ENCODE measurements at places on chromosomes 4 and X.

DNA sequence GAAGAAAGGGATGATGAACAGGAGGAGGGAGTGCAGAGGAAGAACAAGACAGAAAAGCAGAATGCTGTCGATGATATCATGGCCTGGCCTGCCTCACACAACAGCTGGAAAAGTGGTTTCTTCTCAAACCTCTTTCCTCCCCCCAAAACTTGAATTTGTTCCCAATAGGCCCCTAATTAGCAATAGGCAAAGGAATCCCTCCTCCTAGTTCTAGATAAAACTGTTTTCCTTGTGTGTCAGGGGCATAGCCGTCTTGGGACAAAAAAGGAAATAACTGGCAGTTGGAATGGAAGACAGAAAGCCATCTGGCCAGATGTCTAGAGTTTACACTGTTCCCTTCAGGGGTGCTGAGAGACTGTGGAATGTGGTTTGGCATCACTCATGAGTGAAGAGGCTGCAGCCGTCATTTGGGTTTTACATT is 177.8 kb upstream of the C1QTNF7 start:
- DNase-seq: no peak

DNA sequence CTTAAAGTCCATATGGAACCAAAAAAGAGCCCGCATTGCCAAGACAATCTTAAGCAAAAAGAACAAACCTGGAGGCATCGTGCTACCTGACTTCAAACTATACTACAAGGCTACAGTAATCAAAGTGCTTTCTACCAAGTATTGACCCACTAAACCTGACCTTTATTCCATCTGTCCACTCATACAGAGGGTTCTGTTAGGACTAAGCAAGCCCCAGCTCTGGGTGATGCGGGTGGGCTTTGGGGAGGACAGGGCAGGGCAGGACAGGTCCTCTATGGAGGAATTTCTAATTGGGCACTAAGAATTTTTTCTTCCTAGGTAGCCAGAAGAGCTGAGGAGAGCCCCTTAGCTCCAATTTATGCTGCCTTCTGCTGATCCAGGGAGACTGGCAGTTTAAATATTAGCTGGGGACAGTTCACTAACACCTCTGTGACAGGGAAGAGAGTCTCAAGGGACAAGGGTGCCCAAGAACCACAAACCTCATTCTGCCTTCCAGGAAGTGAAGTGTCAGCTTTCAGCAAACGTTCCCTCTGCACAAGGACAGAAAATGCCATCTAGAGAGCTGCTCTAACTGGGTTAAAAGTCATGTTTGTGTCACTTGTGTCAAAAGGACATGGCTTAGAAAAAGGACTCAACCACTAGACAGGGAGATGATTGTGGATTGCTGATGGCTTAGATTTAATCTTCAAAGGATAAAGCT is 143.2 kb downstream of the KIT start:
- DNase-seq: no peak

GRCh38 chr4:161256172-161256571 is 907.6 kb downstream of the FSTL5 start:
- DNase-seq: no peak

- no peak for DNase-seq
These were observed 527.6 kb upstream of the FAM47C start for GRCh38 chrX:36480441-36480990.

DNA sequence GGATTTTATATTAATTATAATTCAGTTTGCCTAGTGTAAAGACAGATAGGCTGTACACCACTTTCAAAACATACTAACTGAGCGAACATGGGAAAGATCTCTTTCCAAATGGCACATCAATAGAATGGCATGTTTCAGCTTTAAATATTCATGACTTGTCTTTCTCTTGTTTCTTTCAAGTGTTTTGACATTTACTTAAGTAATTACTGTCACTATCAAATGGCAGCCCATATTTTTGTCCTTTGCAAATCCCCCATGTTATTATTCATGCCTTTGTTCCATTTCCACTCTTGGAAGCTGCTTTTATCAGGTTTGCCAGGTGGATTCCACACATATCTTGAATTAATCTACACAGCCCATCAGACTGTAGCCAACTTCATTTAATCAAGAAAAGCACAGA is 89.2 kb upstream of the GLRA2 start:
- no peak for DNase-seq

GRCh38 chr4:156865451-156865850 is 106.1 kb downstream of the PDGFC start:
- no peak for DNase-seq

- DNase-seq: no peak
These were observed 2.7 kb upstream of the SORCS2 start for GRCh38 chr4:7189475-7190277.

DNA sequence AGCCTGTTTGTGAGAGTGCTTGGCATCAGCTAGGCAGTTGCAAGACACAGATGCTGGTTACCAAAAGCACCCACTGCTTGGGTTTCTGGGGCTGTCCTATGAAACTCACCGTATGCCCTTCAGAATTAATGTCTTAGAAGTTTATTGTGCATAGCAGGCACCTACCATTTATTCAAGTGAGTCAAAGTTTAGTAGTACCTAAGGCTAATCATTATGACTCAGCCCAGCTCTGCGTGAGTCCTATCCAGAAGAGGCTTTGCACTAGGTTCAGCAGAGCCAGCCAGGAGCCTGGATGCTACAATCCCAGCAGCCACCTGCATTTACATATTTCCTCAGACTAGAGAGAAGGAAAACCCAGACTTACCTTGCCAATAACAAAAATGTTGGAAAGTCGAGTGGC is 4.2 kb downstream of the RPS4X start:
- DNase-seq: no peak

- DNase-seq: no peak
These were observed 28.5 kb upstream of the RTL3 start for GRCh38 chrX:78687586-78687985.

GRCh38 chrX:45031830-45032378 is 158.9 kb downstream of the KDM6A start:
- no peak for DNase-seq

GRCh38 chr4:96983830-96984229 is 1143.9 kb downstream of the PDHA2 start:
- no peak for DNase-seq

DNA sequence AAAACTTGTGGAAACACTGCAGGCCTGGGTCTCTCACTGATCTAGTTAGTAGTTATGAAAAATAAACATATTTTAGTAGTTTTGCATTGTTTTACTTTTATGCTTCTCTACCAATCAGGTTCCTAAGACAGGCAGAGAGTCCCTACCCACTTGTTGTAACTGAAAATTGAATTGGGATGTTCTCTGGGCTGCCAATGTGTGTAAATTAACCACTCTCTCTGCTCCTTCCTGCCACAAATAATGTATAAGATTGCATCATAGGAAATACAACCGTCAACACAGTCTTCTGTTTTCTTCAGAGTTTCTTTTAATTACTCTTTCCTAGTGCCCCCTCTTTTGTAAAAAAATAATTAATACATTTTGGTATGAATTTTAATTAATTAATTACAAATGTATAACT is 677.3 kb downstream of the FSTL5 start:
- no peak for DNase-seq

GRCh38 chrX:124829930-124830329 is 483.6 kb downstream of the SH2D1A start:
- no peak for DNase-seq

DNA sequence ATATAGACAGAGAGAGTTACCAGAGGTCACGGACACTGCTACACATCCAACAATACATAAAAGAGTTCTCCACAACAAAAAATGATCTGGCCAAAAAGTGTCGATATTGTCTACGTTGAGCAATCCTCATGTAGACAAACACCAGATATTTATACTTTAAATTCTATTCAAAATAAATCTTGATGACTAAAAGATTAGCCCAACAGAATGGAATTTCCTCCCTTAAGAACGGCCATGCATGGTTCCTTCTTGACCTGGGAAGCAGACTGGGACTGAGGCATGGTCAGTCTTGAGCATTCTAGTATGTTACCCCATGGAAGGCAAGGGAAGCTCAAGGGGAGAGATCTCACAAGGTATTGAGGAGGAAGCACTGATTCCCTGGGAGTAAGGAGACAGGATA is 43.5 kb downstream of the LHFPL1 start:
- no peak for DNase-seq

GRCh38 chr4:165540206-165540830 is 161.5 kb downstream of the CPE start:
- DNase-seq: no peak

GRCh38 chrX:32155044-32155638 is 1056.2 kb downstream of the DMD start:
- no peak for DNase-seq

DNA sequence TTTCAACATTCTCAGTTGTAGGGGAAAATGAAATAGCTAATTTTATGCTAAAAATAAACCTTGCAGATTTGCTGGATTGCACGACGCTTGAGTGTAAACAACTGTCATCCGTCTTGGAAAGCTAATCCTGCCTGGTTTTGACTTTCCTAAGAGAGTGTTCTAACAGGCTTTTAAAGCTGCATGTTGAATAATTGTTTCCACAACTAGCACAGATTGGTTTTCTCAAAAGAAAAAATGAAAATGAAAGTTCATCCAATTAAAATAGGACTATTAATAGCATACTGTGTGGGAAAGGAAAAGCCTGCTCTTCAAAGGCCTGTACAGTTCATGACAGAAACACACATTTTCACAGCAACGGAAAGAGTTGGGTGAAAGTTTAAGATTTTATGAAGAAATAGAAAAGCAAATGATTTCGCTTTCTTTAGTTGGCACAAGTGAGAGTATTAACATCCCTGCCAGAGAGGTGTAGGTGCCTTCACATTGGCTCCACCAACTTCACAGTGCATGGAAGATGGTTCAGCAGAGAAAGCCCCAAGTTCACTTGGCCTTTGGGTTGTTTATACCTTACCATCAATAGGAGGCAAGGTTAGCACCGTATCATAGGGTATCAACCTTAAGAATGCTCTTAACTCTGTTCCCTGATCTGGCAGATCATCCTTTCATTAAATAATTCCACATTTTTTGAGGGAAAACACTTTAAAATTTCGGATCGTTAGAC is 140.0 kb upstream of the GUCY1A1 start:
- no peak for DNase-seq

GRCh38 chr4:140871368-140871767 is 115.2 kb upstream of the TBC1D9 start:
- DNase-seq: no peak

DNA sequence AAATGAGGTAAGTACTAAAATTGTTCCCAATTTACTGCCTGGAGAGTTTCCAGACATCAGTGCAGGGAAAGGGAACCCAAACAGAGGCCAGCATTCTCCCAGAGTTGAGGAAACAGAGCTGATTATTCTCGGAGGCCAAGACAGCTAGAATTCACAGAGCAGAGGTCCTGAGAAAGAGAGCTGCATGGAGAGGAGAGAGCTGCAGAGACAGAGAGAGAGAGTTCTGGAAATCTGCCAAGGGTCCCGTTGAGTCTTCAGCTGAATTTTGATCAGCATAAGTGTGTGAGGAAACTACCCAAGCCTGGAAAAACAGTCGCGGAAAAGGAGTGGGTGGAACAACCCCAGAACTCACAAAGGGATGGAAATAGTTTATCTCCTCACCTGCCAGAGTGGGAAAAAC is 43.8 kb upstream of the GPR173 start:
- no peak for DNase-seq

GRCh38 chr4:15920723-15921591 is 17.6 kb downstream of the FGFBP1 start:
- no peak for DNase-seq

GRCh38 chrX:23902419-23902818 is 5.3 kb downstream of the APOO start:
- no peak for DNase-seq

GRCh38 chr4:32931475-32931874 is 2211.3 kb downstream of the PCDH7 start:
- no peak for DNase-seq

GRCh38 chr4:6815029-6815836 is 32.7 kb downstream of the KIAA0232 start:
- no peak for DNase-seq

DNA sequence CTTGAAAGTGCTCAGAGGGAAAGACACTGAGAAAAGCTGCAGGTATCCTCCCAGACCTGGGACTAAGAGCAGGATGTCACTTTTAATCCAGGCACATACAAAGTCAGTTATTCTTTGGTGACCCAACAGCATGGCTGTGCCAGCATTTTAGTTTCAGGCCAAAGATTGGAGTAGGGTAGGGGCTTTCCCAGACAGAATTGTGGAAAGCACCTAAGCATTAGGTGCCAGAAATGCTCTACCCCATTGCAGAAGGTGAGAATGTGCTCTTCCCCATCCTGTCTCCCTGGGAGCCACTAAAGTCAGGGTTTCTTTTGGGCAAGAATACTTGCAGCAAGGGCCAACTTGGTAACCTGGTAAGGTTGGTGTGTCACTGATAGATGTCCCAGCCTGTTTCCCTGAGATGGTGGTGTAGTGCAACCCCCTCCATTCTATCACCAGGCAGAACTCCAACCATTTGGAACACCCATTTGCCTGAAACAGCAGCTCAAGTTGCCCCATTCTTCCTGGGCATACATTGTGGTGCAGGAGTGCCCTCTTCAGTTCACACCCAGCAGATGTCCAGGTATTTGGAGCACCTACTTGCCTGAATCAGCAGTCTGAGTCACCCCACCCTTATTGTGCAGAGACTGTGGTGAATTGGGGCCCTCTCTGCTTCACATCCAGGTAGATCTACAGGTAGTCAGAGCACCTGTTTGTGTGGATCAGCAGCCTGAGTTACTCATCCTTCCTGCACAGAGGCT is 183.5 kb downstream of the ZC4H2 start:
- no peak for DNase-seq

GRCh38 chrX:151621422-151621821 is 57.9 kb downstream of the PASD1 start:
- DNase-seq: no peak

DNA sequence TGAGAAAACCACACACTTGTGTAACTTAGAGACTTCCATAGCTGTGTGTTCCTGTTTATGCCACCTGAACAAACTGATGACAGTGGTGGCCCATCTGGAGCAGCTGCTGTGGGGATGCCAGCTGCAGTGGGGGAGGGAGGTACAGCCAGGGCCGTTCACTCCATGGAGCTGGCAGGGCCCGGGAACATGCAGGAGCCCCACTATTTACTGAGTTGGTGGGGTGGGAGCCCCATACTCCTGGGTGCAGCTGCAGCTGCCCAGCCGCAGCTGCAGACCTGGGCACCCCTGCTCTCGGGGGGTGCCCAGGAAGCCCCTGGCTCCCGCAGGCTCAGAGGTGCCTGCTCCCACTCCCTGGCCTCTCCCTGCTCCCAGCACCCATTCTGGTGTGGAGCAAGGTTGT is 398.6 kb upstream of the RASGEF1B start:
- no peak for DNase-seq

- DNase-seq: no peak
These were observed 9.5 kb downstream of the NDP start for GRCh38 chrX:43963726-43964125.

GRCh38 chr4:147605499-147605898 is 11.7 kb upstream of the TMEM184C start:
- no peak for DNase-seq

DNA sequence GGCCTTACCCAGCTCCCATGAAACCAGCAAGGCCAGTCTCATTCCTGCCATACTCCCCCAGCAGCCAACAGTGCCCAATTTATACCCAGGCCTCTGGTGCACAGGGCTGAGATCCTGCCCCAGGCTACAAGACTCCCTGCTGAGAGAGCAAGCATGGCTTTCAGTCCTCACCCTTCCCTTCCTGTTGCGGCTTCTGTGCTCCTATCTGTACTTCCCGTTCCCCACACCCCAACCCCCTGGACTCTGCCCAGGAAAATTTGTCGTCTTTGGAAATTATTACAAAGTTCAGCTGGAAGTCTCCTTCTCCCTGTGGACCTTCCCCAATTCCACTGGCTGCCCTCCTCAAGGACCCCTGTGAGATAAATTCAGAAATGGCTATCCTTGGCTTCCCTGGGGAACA is 84.1 kb upstream of the GK2 start:
- no peak for DNase-seq
